ENCODE measurements at places on chromosomes 1 and 21.

DNA sequence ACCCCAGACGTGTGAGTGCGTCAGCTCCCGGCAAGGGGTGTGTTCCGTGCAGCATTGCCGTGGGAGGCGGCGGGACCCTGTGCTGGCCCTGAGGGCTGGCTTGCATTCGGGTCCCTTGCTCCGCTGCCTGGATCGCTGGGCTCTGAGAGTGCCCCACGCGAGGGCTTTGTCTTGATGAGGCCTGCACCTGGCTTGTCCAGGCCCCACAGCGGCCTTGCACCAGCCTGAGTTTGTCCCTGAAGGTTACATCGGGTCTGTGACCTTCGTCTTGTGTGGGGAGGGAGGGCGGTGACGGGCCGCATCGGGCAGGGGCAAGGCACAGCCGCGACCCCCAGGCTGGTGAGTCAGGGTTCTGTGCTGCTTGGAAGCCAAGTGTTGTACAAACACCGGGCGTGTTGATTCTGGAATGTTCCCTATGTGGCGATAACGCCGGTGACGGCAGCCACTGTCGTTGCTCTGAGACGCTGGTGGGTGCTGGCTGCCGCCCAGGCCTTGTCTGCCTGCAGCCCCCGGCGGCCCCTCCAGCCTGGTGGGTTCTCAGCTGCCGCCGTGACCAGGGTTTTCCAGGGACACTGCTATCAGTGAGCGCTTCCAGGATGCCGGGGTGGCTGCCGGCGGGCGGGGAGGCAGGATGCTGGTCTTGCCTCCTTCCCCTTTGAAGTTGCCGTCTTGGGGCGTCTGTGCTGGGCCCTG is 42.9 kb downstream of the SLX9 start:
- DNase-seq: no peak

- no peak for DNase-seq
Measured at GRCh38 chr1:40982721-40983120, 3.2 kb downstream of the CTPS1 start.

DNA sequence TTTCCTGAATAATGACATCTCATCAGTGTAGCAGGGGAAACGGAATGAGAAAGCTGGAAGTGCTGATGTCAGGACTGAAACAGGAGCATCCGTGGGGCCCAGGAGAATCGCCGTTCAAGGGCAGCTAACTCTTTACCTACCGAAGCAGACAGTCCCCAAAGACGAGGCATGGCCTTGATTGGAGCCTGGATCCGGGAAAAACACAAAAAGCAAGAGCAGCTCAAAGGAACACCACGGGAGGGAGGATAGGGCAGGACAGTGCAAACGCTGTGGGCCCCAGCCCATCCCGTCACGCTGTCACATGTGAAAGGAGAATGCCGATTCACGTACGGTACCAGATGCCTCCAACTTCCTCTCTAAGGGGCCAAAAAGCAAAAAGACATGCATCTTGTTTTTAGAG is 34.9 kb downstream of the WNT9A start:
- no peak for DNase-seq

DNA sequence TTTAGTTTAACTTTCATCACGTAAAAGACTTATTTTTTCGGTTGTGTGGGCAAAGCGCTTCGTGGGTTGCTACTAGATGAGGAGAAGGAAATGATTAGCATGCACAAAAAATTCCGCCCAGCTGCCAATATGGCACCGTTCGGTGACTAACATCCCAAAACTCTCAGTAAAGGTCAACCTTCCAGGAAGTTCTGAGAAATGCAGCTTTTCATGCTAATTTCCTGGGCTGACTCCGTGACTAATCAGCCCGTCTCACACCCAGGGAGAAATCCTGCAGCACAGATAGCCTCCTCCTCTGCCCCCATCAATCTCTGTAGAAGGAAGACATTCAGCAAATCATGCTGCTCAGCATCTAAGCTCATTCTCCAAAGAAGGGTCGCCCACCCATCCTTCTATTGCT is 34.1 kb downstream of the TMCO4 start:
- DNase-seq: no peak

DNA sequence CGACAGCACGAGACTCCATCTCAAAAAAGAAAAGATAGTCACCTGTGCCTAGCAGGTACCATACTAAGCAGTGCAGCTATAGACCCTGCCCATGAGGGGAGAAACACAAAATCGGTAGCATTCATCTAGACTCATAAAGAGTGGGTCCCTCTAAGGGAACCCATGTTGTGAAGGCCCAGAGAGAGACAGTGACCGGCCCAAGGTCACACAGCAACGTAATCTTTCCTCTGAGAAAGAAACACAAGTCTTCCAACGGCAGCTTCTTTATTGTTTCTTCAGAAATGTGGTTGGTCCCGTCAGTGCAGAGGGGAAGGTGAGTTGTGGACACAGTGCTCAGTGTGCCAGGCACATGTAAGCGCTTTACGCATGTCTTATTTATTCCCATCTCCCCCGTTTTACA is 198.6 kb upstream of the TMEM51 start:
- no peak for DNase-seq

DNA sequence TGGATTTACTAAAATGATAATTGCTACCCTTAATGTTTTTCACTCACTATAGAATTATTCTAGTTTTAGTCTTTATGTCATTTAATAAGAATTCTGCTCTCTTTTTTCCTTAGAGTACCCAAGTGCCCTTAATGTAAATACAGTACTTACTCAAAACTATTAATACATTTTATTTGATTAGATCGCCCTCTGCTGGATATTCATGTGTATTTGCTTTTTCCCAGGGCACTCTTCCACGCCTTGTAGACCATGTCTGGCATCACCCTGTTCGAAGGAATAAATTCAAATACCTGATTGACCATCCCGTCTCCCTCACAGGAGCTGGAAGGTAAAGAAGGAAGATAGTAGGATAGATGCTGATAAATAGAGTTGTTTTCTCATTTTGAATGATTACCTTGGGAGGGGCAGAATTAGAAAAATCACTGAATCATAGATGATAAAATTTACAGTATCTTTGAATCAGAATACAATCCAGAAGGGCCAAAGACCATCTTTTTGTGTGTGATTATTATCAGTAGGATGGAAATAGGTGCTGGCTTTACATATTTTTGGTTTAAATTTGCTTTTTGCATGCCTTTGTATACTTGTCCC is 4.1 kb downstream of the AXDND1 start:
- no peak for DNase-seq

DNA sequence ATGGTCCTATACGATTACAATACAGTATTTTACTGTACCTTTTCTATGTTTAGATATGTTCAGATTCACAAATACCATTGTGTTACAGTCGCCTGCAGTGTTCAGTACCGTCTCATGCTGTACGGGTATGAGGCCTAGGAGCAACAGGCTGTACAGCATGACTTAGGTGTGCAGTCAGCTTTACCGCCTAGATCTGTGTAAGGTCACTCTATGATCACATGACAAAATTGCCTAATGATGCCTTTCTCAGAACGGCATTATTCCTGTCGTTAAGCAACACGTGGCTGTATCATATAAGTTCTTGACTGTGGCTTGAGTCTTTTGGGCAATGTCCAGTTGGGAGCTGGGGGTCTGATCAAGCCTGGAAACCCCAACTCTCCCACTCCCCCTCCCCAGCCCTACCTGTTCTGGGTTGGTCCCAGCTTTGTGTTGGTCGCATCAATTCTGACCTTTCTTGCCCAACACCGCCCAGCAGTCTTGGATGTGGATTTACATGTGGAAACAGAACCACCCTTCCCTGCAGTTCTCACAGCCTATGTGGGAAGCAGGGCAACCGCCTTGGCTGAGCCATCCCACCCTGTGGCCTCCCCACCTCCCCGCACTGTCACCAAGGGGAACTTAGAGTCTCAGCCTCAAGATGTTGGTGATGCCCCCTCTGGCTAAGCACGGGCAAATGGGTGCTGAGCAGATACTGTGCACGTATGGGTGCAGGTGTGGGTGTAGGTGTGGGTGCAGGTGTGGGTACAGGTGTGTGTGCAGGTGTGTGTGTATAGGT is 80.2 kb upstream of the ACTL8 start:
- DNase-seq: no peak

DNA sequence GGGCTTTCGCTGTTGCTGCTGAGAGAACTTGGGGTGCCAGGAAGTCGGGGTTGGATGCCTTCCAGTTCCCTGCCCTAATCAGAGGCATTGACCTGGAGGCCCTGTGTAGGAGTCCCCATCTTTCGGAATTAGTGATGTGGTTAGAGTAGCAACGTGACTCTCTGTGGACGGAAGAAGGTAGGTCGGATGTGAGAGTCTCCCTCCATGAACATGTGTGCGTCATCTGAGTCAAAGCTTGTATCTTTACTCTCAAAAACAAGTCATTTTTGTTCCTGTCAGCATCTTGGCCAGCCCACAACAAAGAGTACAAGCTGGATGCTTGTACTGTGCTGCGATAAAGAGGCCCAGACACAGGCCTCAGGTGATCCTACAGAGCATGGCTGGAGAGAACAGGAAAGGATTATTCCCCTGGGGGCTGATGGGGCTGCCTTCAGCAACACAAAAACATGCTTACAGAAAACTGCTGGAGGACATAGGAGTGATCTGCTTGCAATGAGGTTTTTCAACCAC is 31.0 kb upstream of the IL10 start:
- DNase-seq: no peak

DNA sequence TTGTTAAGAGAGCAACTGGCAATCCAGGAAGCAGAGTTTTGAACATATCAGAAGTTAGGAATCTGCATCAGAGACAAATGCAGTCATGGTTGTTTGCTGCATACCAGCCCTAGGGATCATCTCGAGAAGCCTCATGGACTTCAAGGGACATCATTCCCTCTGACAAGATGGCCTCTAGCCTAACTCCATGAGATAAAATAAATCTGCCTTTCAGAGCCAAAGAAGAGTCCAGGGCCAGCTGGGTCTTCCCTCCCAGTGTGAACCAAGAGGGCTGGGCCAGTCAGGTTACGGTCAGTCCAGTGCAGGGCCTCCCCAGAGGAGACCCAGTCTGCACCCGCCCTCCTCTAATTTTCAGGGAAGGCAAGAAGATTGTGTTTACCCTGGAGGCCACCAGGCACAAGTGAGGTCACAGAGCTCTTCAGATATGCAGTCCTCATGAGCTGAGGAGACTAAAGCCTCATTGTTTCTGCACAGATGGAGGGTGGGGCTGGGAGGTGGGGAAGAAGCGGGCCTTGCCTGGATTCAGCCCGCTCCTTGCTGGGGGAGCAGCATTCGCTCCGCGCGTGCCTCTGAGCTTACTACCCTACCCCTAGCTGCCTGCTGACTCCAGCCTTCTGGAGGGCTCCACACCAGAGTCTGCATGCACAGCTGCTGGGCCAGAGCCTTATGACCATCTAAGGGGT is 52.8 kb downstream of the CAPN2 start:
- DNase-seq: no peak

GRCh38 chr1:227937838-227938145 is 9.9 kb downstream of the WNT9A start:
- no peak for DNase-seq

DNA sequence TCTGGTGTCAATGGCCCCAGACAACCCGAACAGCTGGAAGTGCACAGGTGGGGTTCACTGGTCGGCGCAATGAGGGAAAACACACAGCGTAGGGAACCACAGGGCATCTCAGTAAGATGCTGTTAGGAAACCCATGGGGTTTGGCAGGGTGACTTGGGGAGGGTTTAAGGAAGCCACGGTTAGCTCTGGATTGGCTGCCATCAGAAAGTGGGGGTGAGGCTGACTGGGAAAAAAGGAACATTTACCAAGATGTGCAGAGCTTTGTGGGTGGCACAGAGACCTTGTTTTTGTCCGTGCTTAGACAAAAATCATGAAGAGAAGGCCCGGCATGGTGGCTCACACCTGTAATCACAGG is 11.0 kb downstream of the ALDH4A1 start:
- no peak for DNase-seq

DNA sequence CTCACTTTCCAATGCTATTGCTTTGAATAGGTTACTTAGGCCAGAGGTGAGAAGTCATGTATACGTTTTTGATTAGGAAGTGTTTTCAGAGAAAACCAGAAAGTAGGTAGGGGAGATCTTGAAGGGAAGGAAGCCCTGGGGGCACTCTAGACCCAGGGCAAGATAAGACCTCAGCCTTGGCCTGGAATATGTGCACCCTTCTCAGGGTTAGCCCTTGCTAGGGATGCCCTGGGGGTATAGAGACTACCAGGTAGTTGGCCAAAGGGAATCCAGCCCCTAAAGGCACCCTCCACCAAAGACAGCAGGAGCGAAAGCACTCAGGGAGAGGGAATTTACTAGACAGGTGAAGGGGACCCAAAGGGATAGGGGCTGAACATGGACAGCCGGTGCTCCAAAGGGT is 7.0 kb downstream of the TIAM1 start:
- no peak for DNase-seq

DNA sequence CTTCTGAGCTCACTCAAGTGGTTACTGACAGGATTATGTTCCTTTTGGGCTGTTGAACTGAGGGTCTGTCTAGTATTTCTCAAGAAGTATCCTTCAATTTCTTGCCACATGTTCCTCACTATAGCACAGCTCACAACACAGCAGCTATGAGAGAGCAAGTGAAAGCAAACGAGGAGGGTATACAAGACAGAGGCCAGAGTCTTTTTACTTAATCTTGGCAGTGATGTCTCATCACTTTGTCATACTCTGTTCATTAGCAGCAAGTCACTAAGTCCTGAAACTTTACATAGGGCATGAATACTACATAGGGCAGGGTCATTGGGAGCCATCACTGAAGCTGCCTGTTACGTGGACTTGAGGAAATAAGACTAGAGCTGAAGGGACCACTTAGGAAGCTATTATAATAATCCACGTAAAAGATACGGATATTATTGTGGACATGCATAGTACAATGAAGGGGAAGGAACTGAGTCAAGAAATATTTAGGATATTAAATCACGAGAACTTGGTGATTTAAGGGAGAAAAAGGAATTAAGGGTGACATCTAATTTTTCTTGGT is 63.7 kb downstream of the SLC30A7 start:
- DNase-seq: no peak

DNA sequence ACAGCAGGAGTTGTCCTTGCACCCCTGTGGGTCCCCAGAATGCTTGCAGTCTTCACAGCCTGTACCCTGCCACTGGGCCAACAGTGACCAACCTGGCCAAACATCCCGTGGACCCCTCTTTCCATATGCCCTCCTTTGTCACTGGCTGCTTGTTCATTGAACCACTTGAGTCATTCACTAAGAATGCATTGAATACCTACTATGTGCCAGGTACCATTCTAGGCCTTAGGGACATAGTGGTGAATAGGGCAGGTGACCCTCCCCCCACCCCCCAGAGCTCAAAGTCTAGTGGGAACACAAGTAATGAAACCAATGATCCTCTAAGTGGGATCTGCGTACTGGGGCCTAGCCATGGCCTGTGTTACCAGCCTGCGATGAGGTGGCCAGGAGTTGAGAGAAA is 28.2 kb downstream of the PIGP start:
- no peak for DNase-seq

DNA sequence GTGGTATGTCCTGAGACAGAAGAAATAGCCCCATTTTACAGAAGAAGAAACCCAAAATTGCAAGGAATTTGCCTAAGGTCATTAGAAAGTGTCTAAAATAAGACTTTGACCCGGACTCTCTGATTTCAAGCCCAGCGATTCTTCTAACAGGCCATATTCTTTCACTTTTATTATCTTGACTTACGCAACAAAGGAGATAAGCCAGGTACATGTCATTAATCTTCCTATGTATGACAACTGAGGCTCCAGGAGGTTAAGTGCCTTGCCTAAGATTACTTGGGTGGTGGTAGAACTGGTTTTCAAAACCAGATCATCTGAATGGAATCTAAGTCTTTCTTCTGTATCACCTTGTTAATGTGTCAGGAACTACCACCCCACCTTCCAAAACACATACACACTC is 124.3 kb downstream of the PBX1 start:
- DNase-seq: no peak

Data from stimulated activated CD8-positive, alpha-beta memory T cell treated with anti-CD3 and anti-CD28 coated beads, Interleukin-15, amount 100 ng/mL, for 4 hours (primary cell).